Ascending aorta (tissue), 2 donors: ENCODE measurements at places on chromosomes 7 and 10. TPM values are rescaled to one million over a fixed set of nuclear protein-coding genes. Genes with fewer than 3 reads are reported as not detected.

GRCh38 chr10:33273295-33274002 lies 61.0 kb downstream of the NRP1 start:
- DNase-seq, result peak; percentile 68

The DDX50 gene
- 40.7 TPM for total RNA-seq

GRCh38 chr10:21314111-21314626 lies 211.3 kb downstream of the SKIDA1 start:
- DNase-seq, result no peak

The CPA4 gene
- total RNA-seq, result not detected

DNA sequence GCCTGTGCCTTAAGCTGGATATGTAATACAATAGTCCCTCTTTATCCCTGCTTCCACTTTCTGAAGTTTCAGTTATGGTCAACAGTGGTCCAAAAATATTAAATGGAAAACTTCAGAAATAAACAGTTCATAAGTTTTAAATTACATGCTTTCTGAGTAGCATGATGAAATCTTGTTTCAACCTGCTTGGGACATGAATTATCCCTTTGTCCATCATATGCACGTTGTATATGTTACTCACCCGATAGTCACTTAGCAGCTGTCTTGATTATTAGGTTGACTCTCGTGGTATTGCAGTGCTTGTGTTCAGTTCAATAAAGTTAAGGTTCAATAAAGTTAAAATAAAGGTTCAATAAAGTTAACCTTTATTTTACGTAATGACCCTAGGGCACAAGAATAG lies 25.5 kb downstream of the C1GALT1 start:
- no peak for DNase-seq
